T-helper 17 cell (primary cell): ENCODE measurements at places on chromosomes 13 and 19.

- no peak for DNase-seq
Observed at GRCh38 chr19:35435896-35436295, 12.2 kb upstream of the FFAR2 start.

DNA sequence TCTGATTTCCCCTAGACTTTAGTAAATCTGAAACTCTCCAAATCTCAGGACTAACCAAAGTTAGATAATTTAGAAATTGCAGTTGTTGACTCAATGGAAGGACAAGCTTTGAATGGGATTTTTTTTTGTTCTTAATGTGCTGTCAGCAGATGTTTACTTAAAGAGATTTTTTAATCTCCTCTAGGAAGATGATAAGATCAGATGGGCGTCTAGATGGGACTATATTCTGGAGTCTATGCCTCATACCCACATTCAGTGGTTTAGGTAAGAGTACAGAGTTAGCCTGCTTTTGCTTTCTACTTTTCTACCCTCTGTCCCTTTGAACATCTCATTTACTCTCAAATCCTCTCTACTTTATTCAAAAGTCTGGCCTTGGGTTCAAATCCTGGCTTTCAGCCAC, 39.3 kb downstream of the TM9SF2 start:
- no peak for DNase-seq

DNA sequence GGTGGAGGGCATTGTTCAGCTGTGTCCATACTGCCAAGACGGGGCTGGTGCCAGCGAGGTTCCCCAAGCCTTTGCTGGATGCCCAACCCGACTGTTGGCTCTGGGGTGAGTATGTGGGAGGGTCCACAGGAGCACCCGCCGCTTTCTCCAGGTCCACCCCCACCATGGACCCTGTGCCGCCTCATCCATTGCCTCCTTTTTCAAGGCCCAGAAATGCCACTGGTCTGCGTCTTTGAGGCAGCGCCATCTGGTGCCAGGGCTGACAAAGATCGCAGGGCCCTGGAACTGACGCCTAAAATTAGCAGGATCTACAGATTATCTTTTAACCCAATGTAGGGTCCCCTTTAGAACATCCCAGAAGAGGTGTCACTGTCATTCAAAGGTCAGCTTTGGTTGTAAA, 34.6 kb downstream of the NFIX start:
- DNase-seq, result no peak

GRCh38 chr13:50521831-50522149, 321.7 kb downstream of the DLEU7 start:
- DNase-seq, result no peak

- DNase-seq, result no peak
Observed at GRCh38 chr19:6216236-6216995, 63.4 kb downstream of the MLLT1 start.

DNA sequence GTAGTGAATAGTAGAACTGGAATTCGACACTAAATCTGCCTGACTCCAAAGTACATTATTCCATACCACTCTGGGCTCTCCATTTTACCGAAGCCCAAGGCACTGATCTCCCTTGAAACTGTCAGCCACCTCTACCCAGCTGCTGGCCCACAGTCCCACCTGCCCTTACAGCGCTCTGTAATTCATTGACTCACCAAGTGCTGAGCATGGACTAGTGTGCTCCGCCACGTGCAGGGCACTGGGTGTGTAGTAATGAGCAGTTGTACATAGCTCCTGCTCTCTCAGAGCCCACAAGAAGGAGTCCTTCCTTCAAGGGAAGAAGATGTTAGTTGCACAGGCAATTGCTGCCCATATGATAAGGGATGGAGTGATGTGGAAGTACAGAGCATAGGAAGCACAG, 76.6 kb upstream of the SIAH3 start:
- DNase-seq, result no peak

- peak; percentile 65 for DNase-seq
Observed at GRCh38 chr19:43555185-43555770, 20.0 kb downstream of the XRCC1 start.

- no peak for DNase-seq
Observed at GRCh38 chr19:38070573-38070972, 153.4 kb downstream of the DPF1 start.

DNA sequence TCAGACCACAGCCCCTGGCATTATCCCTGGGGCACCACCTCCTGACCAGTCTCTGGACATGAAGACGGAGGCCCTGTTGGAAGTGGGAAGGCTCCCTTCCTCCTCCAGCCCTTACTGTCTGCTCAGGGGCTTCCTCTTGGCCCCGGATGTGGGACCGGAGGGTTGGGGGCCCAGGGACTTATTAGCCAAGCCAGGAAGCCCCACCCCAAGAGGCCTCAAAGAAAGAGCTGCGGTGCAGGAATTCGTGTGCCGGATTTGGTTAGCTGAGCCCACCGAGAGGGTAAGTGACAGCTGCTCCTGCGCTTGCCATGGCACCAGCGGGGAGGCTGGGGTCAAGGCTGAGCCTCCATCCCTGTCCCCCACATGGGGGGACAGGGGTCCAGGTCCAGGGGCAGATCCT, at the start of gene RETN:
Gene RETN, plus strand, starts transcription at position 208 of the 400 bp plus-strand sequence. CDS start 278 bp downstream, outside the sequence.
- DNase-seq, result no peak

GRCh38 chr13:34408640-34409039, 533.4 kb upstream of the NBEA start:
- no peak for DNase-seq

GRCh38 chr19:39406656-39407409, at the start of gene ZFP36:
TSS of gene ZFP36 (plus strand) at chr19:39406847. CDS start at chr19:39406905, 58 bp downstream.
- peak; percentile 87 for DNase-seq

- DNase-seq, result no peak
Observed at GRCh38 chr13:71030784-71031183, 836.2 kb downstream of the DACH1 start.

GRCh38 chr13:97344265-97345175, 89.4 kb upstream of the RAP2A start:
- no peak for DNase-seq

DNA sequence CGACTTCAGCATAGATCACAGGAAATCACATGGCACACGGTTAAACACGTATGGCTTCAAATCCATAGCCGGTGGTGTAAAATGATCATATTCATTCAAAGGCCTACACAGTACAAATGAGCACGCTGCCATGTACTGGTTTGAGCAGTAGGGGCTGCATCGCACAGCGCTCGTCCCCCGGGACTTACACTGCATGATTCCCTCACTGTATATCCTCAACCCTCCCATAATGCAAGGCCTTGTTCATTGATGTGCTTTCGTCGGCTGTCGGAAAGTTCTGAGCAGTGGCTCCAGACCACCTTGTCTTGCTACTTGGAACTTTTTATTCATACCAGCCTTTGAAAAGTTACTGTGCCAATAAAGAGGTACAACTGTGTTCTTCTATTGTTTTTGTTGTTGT, 578.2 kb downstream of the MYO16 start:
- DNase-seq, result no peak
